ENCODE measurements at places on chromosomes 5 and 9. TPM values are rescaled to one million over a fixed set of nuclear protein-coding genes. Genes with fewer than 3 reads are reported as not detected.

GRCh38 chr5:32794086-32794485 lies 83.0 kb downstream of the NPR3 start:
- no peak for DNase-seq

GRCh38 chr5:176870110-176870591 lies 29.0 kb downstream of the HK3 start:
- DNase-seq = no peak

DNA sequence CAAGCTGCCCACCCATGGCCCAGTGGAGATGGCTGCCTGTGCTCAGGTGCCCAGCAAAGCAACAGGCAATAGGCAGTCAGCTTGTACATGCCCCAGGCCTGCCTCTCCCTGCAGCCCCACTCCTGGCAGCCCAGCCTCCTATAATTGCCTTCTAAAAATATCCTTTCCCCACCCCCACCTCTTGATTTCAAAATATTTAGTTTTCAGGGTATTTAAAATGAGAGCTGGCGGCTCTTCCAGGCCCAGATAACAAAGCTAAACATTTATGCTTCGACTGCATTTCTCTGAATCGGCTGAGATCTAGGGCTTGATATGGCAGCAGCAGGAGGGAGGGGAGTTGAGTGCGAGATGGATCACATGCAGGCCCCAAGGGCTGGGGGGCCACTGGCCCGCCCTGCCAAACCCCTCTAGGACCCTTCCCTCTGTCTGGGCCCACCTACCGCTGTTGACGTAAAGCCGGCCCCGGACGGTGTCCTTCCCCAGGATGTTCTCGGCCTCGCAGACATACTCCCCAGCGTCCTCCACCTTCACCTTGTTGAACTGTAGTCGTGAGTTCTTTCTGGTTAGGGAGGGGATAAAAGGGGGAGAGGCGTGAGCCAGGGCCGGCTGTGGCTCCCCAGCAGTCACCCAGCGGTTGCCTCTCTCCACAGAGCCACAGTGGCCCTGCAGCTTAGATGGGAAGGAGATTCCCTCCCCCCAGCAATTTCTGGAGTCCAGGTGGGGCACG lies 85.0 kb downstream of the PSD2 start:
- DNase-seq = no peak

- no peak for DNase-seq
Measured at GRCh38 chr5:40017135-40017534, 592.4 kb upstream of the DAB2 start.

DNA sequence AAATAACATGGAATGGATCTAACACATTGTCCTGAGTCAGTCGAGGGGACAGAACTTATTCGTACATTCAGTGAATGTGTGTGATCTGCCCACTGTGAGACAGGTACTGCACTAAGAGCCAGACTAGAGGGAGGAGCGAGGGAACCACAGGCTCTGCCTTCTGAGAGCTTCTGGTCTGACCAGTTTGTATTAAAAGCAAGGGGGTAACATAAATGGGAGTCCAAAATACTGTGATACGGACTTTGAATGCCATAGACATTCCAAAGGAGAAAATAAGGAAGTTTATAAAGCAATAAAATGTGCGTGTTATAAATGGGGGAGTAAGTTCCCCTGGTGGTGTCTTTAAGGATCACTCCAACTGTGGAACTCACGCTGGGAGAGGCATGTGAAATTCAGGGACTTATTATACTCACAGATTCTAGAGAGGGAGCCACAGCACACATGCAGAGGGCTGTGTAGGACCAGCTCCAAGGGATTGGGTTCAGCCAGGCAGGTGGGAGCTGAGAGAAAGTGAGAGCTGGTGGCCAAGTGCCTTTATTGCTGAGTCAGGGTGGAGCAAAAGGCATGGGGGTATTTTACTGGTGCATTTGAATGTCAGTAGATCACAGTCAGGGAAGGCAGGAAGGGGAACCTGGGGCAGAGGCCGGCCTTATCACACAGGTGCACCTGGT lies 186.5 kb upstream of the WWC1 start:
- no peak for DNase-seq

DNA sequence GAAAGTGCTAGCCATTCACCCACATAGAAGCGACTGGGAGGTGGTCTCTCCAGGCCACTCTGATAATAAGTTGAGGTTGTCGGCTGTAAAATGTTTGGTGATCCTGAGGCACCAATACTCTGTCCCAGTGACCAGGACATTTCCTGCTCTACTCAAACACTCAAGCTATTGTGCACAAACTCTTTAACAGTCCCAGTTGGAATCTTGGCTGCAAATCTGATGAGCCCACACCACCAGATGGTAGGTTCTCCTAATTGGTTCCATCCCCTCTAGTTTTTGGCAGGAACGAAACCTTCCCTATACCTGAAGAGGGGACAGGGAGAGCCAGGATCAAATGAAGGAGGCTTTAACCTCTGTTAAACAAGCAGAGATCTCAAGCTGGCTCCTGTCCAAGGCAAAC lies 14.3 kb downstream of the GRIA1 start:
- DNase-seq = no peak

- DNase-seq = no peak
Measured at GRCh38 chr5:107124376-107124775, 546.4 kb downstream of the EFNA5 start.

DNA sequence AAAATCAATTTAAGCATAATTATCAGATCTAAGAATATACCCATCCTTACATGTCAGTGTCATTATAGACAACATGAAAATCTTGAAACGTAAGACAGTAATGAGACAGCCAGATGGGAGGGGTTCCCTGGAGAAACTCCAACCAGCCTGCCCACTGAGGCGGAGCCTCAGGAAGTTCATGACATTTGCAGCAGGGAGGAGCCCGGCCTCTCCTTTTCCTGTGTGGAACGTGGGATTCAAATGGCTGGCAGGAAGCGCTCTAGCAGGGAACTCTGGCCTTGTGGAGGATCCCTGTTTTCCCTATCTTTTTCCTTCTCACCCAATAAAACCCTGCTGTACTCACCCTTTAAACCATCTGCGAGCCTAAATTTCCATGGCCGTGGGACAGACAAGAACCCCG lies 176.6 kb upstream of the KCNN2 start:
- no peak for DNase-seq

The ABO gene
- 10.9 TPM for total RNA-seq

The ADGRD2 gene
- not detected for total RNA-seq

The PDGFRB gene
- 215 TPM for total RNA-seq

The DCAF12 gene
- 54.9 TPM for total RNA-seq

The SPINK6 gene
- total RNA-seq = not detected

The NEUROG1 gene
- not detected for total RNA-seq

All from sciatic nerve (tissue), 2 donors.